8988T (cell line): ENCODE measurements at places on chromosomes 16 and 17.

- DNase-seq, result no peak
Measured at GRCh38 chr17:80113033-80113484, 11.7 kb downstream of the GAA start.

- no peak for DNase-seq
Measured at GRCh38 chr16:35516551-35516950, 2057.1 kb downstream of the TP53TG3F start.

DNA sequence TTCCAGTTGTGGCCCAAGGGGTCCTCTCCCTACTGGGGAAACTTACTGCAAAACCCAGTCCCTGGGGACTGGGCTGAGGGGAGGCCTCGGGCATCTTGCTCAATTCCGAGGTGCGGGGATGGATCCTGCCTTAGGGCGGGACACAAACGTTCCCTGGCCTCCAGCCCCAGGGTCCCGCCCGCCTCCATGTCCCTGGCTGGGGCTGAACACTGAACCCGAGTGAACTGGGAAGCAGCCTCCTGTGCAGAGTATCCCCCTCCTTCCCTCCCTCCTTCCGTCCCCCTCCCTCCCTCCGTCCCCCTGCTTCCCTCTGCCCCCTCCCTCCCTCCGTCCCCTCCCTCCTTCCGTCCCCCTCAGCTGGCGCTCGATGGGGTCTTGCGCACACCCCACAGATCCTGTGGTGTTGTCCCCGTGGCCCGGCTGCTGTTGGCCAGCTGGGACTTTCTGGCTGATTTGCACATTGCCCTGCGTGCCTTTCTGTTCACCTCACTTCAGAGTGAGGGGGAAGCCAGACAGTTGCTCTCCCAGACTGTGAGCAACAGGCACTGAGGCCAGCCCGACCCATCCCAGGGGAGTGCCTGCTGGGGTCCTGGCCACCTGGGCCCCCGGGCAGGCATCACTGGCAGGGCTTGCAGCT, 5.5 kb downstream of the TRAF7 start:
- no peak for DNase-seq

DNA sequence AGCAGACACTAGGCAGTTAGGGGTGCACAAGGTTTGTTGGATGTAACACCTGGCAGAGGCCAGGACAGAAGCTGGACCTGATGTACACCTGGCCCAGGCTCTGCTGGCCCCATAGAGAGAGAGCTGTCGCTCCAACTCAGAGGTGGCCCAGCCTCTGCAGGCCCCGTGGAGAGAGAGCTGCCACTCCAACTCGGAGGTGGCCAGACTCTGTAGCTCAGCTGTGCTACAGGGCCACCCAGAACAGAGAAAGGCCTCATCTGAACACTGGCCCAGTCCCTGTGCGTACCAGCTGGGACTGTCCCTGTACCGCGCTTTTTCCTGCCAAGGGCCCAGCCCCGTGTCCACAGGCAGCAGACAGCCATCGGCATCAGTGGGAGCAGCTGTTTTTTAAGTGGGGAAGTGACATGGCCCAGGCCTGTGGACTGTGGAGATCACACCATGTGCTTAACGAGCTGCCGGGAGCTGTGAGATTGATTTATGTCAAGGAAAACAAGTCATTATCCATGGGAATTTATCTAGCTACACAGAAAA, 176.4 kb upstream of the CHMP6 start:
- no peak for DNase-seq

GRCh38 chr17:7704601-7705268, at the start of gene EFNB3:
Gene EFNB3, plus strand, starts transcription at chr17:7705202. Its CDS starts 397 bp downstream, at chr17:7705599.
- DNase-seq, result no peak

- DNase-seq, result no peak
Measured at GRCh38 chr16:26204138-26204537, 512.4 kb downstream of the HS3ST4 start.
